ENCODE measurements at places on chromosomes 5 and 9.

GRCh38 chr5:93892481-93892880 lies 151.1 kb upstream of the POU5F2 start:
- DNase-seq = no peak

GRCh38 chr9:70801181-70801829 lies 320.1 kb downstream of the TRPM3 start:
- no peak for DNase-seq

- no peak for DNase-seq
These were observed 34.8 kb upstream of the SHC3 start for GRCh38 chr9:89213396-89213880.

DNA sequence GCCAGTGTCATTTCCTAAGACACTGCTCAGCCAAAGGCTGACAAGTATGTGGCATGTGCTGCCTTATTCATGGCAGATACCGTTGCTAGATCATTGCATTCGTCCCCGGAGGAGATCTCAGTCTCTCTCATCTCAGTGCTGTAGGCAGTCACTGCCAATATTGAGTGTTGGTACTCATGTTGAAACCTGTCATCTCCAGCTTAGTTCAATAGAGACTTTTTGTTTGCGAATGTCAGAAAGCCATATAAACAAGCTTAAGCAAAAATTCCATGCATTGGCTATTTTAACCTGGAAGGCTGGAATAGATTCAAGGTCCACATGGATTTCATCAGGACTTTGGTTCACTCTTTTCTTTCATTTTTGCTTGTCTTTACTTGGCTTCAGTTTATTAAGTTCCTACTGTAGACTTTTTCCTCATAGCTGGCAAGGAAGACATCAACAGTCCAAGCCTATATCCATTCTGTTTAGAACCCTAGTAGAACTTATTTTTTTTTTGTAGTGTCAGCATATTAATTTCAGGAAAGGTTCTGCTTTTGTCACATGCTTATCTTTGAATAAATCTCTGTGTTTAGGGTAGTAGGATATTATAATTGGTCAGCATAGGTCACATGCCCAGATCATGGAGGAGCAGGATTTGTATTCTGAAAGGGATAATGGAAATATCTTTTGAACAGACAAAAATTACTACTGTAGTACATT lies 66.8 kb downstream of the FCHO2 start:
- DNase-seq = no peak

GRCh38 chr5:160260881-160261815 lies 31.8 kb downstream of the FABP6 start:
- no peak for DNase-seq

All from central memory CD4-positive, alpha-beta T cell (primary cell).